Stimulated activated CD4-positive, alpha-beta T cell treated with anti-CD3 and anti-CD28 coated beads, Interleukin-12 subunit alpha, Interleukin-12 subunit beta, amount 100 ng/mL, for 48 hours (primary cell): ENCODE measurements at places on chromosomes 3 and 15.

GRCh38 chr3:110193074-110193473 lies 855.7 kb upstream of the DPPA4 start:
- no peak for DNase-seq

DNA sequence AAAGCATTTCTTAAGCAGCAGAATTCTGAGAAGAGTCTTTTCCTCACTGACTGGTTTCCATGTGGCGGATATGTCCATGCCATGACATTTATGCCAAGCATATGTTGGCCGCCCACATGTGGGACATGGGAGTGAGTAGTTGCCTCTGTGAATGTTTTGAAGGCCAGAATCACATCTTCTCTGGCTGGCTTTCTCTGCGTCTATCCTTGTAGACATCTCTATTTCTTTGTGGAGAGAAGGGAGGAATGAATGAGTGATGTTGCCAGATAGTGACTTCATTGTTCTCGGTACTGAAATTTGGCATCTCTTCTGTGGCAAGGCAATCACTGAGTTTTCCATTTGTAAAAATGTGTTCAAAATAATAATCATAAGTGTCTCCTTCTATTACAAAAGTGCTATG lies 316.0 kb downstream of the CLSTN2 start:
- no peak for DNase-seq

GRCh38 chr3:32383136-32383711 lies 8.4 kb upstream of the CMTM7 start:
- no peak for DNase-seq

GRCh38 chr3:98796334-98796733 lies 33.2 kb downstream of the ST3GAL6 start:
- DNase-seq, result no peak

- DNase-seq, result no peak
Measured at GRCh38 chr3:135576751-135577150, 388.8 kb upstream of the PPP2R3A start.

DNA sequence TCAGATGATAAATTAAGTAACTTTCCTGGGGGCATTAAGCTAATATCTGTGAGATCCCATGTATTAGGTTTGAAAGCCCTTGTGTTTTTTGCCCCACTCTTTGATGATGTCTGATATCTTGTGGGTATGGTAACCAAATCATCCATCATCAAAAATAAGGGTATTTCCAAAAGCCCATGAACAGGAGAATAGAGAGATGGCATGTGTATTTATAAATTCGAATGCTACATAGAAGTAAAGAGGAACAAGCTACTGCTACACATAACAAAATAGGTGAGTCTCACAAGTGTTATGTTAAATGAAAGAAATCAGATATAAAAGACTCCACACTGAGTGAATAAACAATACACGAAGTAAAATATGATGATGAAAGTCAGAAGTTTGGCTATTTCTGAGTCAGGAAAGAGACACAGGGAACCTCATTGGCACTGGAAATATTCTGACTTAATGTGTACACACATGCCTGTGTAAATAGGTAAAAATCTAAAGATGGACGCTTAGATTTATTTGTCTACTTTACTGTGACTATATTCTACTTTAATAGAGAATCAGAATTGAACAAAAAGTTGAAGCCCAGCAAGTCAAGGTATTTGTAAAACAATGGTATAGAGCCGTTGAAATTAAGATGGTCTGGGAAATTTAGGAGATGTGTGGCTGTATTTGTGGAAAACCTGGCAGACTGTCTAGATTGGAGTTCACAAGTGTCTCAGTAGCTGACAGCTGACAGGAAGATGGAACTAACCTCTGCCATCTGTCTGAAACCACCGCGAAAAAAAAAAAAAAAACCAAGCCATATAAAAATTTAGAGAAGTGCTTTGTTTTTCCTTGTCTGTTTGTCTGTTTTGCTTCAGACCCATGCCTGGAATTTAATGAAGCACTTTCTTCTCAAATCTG lies 111.0 kb upstream of the TGFBR2 start:
- DNase-seq, result no peak

DNA sequence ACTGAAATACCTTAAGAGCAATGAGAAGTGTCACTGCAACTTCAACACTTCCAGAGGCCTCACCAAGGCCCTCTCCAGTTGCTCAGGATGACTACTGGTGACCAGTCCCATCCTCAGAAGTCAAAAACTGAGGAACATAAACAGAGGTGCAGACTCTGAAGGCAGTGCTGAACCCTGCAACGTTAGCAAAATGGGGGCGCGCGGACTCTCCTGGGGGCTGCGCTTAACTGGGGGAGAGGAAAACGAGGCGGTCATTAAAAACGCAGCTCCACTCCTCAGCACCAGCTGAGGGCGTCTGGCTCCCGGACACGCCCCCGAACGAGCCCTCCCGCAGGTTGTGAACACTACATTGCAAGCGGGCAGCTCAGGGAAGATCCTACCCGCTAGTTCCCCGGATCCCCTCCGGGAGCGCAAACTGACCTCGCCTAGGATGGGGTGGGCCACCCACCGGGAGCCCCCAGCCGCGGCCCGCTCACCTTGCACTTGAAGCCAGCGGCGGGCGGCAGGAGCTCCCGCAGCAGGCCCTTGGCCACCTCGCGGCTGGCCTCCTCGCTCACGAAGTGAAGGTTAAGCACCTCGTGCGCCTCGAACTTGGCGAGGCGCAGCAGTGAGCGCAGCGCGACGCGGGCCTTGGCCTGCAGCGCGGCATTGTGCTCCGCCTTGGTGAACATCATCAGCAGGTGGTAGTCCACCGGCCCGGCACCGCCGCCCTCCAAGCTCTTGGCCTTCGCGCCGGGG lies 711 bp downstream of the XXYLT1 start:
- DNase-seq, result peak; percentile 25

DNA sequence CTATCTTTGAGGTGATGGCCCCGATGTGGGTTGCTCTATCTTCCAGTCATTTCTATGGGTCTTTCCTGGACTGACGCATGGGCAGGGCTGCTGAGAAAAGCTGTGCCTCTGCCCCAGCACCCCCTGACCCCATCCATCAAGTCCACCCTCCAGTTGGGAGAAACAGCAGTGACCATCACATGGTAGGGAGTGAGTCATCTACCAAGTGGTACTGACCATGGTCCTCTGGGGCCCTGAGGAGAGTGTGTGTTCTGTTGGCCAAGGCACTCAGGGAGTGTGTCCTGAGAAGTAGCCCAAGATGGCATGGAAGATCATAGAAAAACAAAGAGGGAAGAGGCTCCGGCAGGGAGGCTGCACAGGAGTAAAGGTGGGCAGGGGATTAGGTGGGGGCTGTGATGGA lies 1.6 kb upstream of the DNAH1 start:
- no peak for DNase-seq

GRCh38 chr15:43294091-43294706 lies 27.5 kb upstream of the TGM5 start:
- DNase-seq, result no peak
